ENCODE measurements at places on chromosomes 13 and 19. TPM values are rescaled to one million over a fixed set of nuclear protein-coding genes. Genes with fewer than 3 reads are reported as not detected.

DNA sequence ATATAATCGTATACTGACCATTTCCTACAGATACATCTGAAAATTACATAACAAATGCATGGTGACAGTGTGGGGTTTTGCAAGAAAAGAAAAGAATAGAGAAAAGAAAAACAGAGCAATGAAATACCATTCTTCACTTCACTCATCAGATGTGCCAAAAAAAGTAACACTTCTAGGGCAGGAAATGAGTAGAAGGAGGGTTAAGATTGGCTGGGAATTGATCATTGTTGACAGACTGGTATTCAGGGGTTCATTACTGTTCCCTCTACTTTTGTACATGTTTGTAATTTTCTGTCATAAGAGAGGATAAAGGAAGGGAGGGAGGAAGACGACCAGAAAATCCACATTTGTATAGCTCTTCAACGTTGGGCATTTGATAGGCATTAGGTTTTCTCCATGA, 31.5 kb downstream of the ABCC4 start:
- DNase-seq = no peak

GRCh38 chr19:43532571-43532961, 422 bp upstream of the ZNF575 start:
- DNase-seq = peak; percentile 36

- no peak for DNase-seq
Observed at GRCh38 chr13:97631158-97631557, 197.2 kb downstream of the RAP2A start.

ZNF534 gene
- not detected for total RNA-seq

PLPP2 gene
- total RNA-seq = 138 TPM

Data from H4 (cell line).